ENCODE measurements at places on chromosomes 2 and 18. TPM values are rescaled to one million over a fixed set of nuclear protein-coding genes. Genes with fewer than 3 reads are reported as not detected.

IL1A gene
- total RNA-seq: 5.3 TPM

GRCh38 chr2:100036793-100037192 lies 105.6 kb downstream of the AFF3 start:
- H3K27me3 ChIP-seq: no peaks in the 10 kb centered on the region
- no peak overlapping the region for H3K27ac ChIP-seq
- no peak for DNase-seq
- H3K4me1 ChIP-seq: no peaks in the 10 kb centered on the region
- H3K36me3 ChIP-seq: no peaks in the 10 kb centered on the region
- no peak overlapping the region for H3K4me3 ChIP-seq

- H3K4me1 ChIP-seq: no peaks in the 10 kb centered on the region
- no peak overlapping the region for H3K27ac ChIP-seq
- no peak overlapping the region for H3K4me3 ChIP-seq
- H3K27me3 ChIP-seq: no peaks in the 10 kb centered on the region
Measured at GRCh38 chr2:217160978-217161973, 301.4 kb upstream of the TNP1 start.

DNA sequence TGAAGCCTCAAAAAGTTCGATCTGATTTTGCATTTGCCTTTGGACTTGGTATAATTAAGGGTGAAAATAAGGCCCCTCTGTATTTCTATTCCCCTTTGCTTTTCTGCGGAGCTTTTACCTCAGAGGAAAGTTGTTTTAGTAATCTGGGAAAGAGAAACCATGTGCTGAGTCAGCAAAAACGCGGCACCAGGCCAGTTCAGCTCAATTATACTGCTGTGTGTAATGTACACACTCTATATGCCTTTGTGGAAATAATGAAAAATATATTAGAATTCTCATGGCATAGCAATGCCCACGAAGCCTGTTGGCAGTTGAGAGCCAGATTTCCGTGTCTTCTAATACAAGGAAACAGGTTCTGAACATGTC lies 161.9 kb upstream of the SIX2 start:
- no peaks in the 10 kb centered on the region for H3K36me3 ChIP-seq
- no peak overlapping the region for H3K27ac ChIP-seq
- H3K4me3 ChIP-seq: no peak overlapping the region
- H3K27me3 ChIP-seq: peaks cover 19% of the 10 kb centered on the region
- no peak for DNase-seq
- H3K4me1 ChIP-seq: peaks cover 19% of the 10 kb centered on the region

DNA sequence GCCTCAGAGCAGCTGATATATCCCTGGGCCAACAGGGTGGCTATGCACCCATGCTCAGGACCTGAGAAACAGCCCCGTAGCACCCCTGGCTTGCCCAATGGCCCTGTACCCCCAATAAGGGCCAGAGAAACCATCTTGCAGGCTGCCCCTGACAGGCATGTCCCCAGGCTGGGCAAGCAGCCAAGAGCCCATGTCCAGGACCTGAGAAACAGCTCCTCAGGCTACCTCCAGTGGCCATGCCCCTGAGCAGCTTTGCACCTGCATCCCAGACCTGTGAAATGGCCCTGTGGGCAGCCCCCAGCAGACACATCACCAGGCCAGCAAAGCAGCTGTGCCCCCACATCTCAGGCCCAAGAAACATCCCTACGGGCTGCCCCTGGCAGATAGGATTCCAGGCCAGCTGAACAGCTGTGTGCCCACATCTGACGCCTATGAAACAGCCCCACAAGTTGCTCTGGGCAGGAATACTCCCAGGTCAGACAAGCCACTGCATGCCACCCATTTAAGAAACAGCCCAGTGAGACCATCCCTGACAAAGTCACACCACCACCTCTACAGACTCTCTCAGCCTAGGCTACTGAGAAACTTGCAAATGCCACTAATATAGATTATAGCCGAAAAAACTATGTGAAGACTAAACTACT lies 84.1 kb downstream of the TMEM237 start:
- H3K4me3 ChIP-seq: no peak overlapping the region
- no peaks in the 10 kb centered on the region for H3K27me3 ChIP-seq
- no peaks in the 10 kb centered on the region for H3K4me1 ChIP-seq
- DNase-seq: no peak
- no peak overlapping the region for H3K27ac ChIP-seq
- no peaks in the 10 kb centered on the region for H3K36me3 ChIP-seq

COL6A3 gene
- total RNA-seq: 62.6 TPM

GRCh38 chr18:34802959-34803358 lies 92.9 kb downstream of the DTNA start:
- DNase-seq: no peak
- H3K27me3 ChIP-seq: no peaks in the 10 kb centered on the region
- no peaks in the 10 kb centered on the region for H3K36me3 ChIP-seq
- H3K4me3 ChIP-seq: no peak overlapping the region
- H3K4me1 ChIP-seq: peaks cover 26% of the 10 kb centered on the region
- no peak overlapping the region for H3K27ac ChIP-seq

DNA sequence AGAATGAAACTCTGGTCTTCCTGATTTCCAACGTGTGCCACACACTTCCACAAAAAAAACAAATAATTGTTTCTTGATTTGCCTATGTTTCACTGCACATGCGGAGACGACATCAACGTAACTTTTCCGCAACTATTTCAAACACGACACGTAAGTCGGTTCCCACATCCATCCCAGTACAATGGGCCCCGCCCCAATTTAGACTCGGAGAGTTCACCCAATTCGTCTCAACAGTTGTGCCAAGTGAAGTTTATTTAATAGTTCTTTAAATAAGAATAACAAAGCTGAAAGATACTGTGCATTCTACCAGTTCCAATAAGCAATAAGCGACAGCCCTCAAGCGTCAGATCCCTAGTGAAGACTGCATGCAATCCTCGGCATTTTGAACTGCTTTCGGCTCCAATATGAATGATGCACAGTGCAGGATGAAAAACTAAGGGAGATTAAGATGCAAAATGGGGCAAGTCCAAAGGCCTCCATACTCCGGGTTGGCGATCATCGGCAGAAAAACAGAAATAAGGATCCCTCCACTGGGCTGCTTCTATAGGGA lies 664 bp downstream of the CCT4 start:
- no peak for DNase-seq
- H3K4me3 ChIP-seq: peak overlapping the region; percentile 62
- H3K27me3 ChIP-seq: no peaks in the 10 kb centered on the region
- H3K4me1 ChIP-seq: peaks cover 8% of the 10 kb centered on the region
- H3K36me3 ChIP-seq: peaks cover 37% of the 10 kb centered on the region

- no peaks in the 10 kb centered on the region for H3K36me3 ChIP-seq
- H3K4me3 ChIP-seq: no peak overlapping the region
- DNase-seq: no peak
- no peaks in the 10 kb centered on the region for H3K27me3 ChIP-seq
- H3K27ac ChIP-seq: no peak overlapping the region
- no peaks in the 10 kb centered on the region for H3K4me1 ChIP-seq
Measured at GRCh38 chr2:138621139-138621538, 119.6 kb downstream of the SPOPL start.

CHRNG gene
- not detected for total RNA-seq

DNA sequence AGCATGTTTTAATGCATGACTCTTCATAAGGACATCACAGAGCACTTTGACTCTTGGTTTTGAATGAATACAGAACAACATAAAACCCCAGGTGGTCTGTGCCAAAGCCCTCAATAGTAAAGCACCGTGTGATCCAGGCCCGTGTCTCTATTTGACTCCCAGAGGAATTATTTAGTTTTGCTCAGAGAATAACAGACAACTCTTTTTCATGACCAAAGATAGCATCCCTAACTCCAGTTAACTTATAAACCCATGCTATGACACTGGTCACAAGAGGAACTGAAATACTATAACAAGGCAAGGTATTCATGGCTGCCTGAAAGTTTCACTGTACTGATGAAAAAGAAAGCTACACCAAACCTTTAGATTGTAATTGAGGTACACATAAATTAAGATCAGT lies 128.4 kb downstream of the IKZF2 start:
- no peaks in the 10 kb centered on the region for H3K27me3 ChIP-seq
- H3K36me3 ChIP-seq: peaks cover 39% of the 10 kb centered on the region
- no peak overlapping the region for H3K4me3 ChIP-seq
- no peak overlapping the region for H3K27ac ChIP-seq
- no peaks in the 10 kb centered on the region for H3K4me1 ChIP-seq

LCT gene
- not detected for total RNA-seq

DNA sequence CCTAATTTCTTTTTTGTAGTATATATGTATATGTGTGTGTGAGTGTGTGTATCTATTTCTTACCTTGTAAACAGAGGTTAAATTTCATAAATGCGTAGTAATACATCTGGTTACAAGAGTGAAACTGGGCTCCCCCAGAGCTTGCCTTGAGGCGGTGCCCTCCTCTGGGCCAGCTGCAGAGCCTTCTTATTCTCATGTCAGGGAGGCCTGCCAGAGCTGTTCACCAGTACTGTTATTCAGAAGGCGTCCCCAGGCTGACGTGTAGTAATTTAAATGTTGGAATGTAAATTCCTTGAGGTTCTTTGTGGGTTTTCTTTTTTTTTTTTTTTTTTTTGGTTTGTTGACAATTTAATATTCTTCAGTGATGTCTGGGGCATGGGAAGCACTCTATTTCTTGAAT lies 11.2 kb downstream of the COPS8 start:
- peaks cover 81% of the 10 kb centered on the region for H3K36me3 ChIP-seq
- H3K4me3 ChIP-seq: no peak overlapping the region
- no peaks in the 10 kb centered on the region for H3K27me3 ChIP-seq
- H3K4me1 ChIP-seq: peaks cover 55% of the 10 kb centered on the region
- DNase-seq: no peak

GRCh38 chr18:21393986-21394385 lies 152.0 kb downstream of the GREB1L start:
- H3K4me3 ChIP-seq: no peak overlapping the region
- no peak overlapping the region for H3K27ac ChIP-seq
- H3K27me3 ChIP-seq: peaks cover 60% of the 10 kb centered on the region
- DNase-seq: no peak
- no peaks in the 10 kb centered on the region for H3K4me1 ChIP-seq

DNA sequence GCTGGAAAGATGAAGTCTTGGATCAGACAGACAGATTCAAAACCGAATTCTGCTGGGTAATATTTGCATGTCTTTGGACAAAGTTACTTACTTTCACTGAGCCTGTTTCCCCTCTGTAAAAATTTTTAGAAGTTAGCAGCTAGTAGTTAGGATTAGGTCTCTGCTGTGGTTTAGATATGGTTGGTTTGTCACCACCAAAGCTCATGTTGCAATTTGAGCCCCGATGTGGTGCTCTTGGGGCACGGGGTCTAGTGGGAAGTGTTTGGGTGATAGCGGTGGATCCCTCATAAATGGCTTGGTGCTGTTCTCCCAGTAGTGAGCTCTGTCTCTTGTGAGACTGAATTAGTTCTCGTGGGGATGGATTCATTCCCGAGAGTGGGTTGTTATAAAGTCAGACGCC lies 38.9 kb upstream of the PNO1 start:
- no peaks in the 10 kb centered on the region for H3K4me1 ChIP-seq
- DNase-seq: no peak
- H3K4me3 ChIP-seq: no peak overlapping the region

DNA sequence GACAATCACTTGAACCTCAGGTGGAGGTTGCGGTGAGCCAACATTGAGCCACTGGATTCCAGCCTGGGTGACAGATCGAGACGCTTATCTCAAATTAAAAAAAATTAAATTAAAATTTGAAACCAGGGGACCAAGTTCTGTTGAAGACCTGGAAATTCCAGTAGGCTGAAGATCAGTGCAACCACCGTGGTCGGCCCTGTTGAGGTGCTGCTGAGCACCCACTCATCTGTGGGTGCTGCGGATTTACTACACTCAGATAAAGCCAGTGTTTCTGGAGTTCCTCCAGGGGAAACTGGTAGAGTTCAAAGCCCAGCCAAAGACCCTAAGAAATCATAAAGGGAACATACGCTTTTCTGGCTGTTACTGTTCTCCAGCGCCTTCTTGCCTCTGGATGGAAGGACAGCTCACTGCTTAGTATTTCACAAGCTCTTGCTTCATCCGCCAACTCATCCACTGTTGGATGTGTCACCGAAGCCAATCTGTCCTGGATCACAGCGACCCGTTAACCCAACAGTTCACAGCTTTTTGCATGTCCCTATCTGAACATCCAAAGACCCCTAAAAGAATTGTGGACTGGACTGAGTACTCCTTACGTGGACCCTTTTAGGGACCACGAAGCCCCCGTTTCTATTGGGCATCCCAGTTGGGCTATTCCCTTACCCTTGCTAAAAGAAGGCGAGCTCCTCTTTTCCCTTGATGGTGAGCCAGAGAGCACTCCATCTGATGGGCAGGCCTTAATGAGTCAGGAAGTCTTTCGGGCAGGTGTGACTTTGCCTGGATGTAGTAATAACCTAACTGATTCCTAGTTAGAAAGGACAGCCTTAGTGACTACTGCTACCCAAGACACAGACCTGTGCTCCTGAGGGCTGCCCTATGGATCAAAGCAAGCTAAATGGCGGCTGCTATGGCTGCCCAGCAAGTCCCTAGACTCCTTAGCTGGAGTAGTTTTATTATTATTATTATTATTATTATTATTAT lies 6.0 kb upstream of the ALPP start:
- no peaks in the 10 kb centered on the region for H3K4me1 ChIP-seq
- no peaks in the 10 kb centered on the region for H3K36me3 ChIP-seq
- no peak overlapping the region for H3K27ac ChIP-seq
- no peaks in the 10 kb centered on the region for H3K27me3 ChIP-seq
- no peak for DNase-seq

GRCh38 chr2:217993817-217994463 lies 8.9 kb downstream of the TNS1 start:
- H3K27me3 ChIP-seq: no peaks in the 10 kb centered on the region

PDE11A gene
- not detected for total RNA-seq

GRCh38 chr18:75407468-75408437 lies 19.8 kb downstream of the SMIM21 start:
- no peak overlapping the region for H3K4me3 ChIP-seq
- no peak for DNase-seq
- H3K27me3 ChIP-seq: no peaks in the 10 kb centered on the region
- H3K4me1 ChIP-seq: no peaks in the 10 kb centered on the region

DNA sequence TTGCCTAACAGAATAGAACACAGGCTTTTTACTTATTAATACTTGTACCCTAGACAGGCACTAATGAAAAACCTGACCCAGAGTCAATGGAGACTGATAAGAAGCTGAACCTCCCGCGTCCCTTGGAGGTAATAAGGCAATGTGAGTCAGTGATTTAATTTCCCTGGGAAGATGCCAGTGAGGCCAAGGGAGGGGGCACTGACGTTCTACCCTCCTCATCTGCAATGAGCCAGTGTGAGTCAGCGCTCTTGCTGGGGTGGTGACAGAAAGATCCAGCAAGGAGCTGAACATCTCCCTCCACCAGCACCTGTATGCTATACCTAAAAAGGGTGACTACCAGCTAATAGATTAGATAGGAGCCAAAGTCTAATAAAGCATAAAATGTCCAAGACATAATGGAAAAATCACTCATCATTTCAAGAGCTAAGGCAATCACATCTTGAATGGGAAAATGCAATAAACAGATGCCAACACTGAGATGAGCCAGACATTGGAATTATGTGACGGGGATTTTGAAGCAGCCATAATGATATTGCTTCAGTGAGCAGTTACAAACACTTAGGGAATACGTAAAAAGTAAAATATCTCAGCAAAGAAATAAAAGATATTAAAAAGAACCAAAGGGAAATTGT lies 116.9 kb downstream of the TPGS2 start:
- no peak overlapping the region for H3K4me3 ChIP-seq
- H3K36me3 ChIP-seq: no peaks in the 10 kb centered on the region
- peaks cover 20% of the 10 kb centered on the region for H3K4me1 ChIP-seq
- H3K27me3 ChIP-seq: no peaks in the 10 kb centered on the region

Data from esophagus squamous epithelium (tissue), 5 donors.